Anterior cingulate cortex (tissue), 58 donors: ENCODE measurements at places on chromosomes 7 and 10.

DNA sequence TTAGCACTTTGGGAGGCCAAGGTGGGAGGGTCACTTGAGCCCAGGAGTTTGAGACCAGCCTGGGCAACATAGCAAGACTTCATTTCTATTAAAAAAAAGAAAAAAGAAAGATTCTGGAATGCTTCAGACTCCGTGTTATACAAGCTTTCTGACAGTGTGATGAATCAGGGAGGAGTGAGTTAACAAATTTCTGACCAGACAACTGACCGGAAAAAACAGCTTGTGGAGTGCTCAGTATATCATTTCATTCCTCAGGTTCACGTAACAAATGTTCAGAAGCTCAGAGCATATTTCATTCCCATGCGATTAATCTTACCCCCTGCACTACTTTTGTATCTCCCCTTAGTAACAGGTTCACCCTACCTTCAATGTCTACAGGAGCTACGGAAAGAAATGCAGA is 28.6 kb upstream of the TNPO3 start:
- DNase-seq, result no peak

DNA sequence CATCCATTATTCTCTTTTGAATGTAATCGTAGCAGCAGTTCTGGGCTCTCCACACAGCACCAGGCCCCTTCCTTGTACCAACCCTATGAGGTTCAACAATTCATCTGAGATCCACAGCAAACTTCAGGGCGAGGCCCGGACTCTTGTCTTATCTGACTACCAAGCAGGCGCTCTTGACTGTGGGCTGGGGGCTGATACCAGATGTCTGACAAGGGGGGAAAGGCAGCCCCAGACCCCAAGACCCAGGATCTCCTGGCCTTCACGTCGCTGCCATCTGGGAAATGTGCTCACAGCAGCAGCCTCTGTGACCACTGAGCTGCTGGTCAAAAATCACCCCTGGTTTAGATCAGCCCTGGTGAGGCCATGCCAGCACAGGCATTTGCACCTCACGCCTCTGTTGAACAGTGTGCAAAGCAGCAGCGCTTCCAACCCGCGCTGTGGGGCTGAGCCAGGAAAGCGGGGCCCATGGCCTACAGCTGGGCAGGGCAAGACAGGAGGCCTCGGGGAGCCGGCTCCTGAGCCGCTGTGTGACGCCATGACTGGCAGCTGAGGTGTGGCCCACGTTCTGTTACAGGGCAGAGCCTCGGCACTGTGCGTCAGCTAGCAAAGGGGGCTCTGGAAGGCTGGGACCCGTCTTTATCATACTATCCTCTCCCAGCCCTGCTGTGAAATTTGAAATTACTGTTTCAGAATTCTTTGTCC is 143.9 kb downstream of the PAXIP1 start:
- DNase-seq, result no peak

DNA sequence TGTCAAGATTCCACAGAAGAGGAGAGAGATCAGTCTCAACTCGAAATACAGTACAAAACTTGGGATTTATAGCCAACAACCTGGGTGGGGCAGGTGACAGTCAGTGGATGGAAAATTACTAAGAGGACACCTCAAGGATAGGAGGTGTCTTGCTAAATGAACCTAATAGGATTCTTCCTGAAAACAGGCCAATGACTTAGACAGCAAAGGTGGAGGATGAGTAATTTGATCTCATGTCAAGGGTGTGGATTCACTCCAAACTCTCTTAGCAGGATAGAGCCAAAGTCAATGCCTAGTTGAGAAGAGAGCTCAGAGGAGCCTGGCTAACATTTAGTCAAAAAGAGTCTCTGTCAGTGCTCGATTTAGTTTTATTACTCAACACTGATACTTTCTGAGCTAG is 106.7 kb upstream of the INSYN2A start:
- DNase-seq, result no peak

DNA sequence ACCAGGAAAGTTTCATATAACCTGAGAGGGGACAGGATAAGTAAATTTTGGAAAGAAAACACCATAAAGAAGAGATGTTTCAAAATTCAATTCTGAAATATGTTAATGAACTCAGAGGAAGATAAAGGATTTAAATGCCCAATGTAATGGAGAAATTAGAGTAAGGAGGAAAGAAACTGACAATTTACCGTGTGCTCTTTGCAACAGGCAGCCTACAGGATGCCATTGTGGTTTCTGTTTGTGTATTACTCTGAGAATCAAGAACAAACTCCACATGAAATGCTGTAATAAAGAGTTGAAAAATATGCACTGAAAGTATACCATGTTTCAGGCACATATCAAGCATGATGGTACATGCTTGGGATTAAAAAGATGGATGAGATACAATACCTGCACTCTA is 44.8 kb upstream of the GLCCI1 start:
- no peak for DNase-seq

GRCh38 chr10:113126229-113127201 is 176.5 kb downstream of the TCF7L2 start:
- DNase-seq, result peak; percentile 69

GRCh38 chr7:137943132-137943551 is 58.7 kb downstream of the CREB3L2 start:
- no peak for DNase-seq
